ENCODE measurements at places on chromosomes 11 and 22.

- DNase-seq = no peak
These were observed 644.4 kb downstream of the TBC1D22A start for GRCh38 chr22:47406896-47407295.

- peak; percentile 47 for DNase-seq
These were observed 403 bp upstream of the SBF2 start for GRCh38 chr11:10294290-10294953.

DNA sequence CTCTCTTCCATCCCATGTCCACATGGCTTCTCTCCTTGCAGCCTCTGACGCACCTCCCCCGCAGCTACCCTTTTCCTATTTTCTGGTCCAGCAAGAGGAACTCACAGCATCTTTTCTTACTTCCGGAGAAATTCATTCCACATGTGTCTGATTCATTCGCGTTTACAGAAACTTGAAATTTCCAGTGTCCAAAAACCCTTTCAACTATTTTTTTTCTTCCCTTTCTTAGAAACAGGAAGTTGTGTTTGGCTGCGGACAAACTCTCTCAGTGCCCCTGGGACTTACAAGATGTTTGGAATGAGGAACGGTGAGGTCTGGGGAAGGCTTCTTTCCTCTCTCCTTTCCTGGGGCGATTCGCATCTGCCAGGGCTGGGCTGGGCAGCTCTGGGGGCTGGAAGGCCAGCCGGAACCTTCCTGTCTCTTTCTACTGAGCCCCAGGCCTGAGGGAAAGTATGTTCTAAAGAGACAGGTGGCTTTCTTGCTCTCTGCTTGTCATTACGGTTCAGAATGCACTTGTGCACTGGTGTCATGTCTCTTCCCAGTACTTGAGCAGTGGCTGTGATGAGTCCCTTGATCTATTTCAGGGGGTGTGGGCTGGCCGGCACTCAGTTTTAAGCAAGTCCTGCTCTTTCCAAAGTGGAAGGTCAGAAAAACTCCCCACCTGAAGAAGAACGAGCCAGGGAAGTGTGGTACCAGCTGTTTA is 27.5 kb downstream of the ADAMTS8 start:
- DNase-seq = no peak

- DNase-seq = no peak
These were observed 2.6 kb upstream of the CARD18 start for GRCh38 chr11:105142167-105142566.

- DNase-seq = no peak
These were observed 27.7 kb downstream of the MUC2 start for GRCh38 chr11:1102221-1102971.

GRCh38 chr11:9090488-9091043 is 833 bp downstream of the SCUBE2 start:
- no peak for DNase-seq

DNA sequence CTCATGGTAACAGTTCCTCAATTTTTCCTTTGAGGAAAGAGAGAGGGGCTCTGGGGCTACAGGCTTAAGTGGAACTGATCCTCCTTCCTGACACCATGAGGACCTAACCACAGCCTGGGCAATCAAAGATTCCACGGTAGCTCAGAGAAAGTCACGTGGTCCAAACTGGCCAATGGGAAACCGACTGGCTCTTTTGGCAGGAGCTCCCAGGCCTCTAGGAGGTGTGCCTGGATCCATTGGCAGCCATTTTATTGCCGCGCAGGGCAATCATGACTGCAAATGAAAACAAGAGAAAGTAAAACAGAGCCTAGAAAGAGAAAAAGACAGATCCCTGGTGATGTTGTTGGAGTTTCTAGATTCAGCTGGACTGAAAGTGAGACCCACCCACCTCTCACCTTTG is 27.3 kb upstream of the ASPHD2 start:
- no peak for DNase-seq

GRCh38 chr11:60910281-60910687 is 3.7 kb upstream of the TMEM109 start:
- no peak for DNase-seq

GRCh38 chr11:83656796-83657330 is 370.7 kb upstream of the CCDC90B start:
- no peak for DNase-seq

- DNase-seq = no peak
These were observed 66.2 kb downstream of the CCDC81 start for GRCh38 chr11:86440843-86441242.

DNA sequence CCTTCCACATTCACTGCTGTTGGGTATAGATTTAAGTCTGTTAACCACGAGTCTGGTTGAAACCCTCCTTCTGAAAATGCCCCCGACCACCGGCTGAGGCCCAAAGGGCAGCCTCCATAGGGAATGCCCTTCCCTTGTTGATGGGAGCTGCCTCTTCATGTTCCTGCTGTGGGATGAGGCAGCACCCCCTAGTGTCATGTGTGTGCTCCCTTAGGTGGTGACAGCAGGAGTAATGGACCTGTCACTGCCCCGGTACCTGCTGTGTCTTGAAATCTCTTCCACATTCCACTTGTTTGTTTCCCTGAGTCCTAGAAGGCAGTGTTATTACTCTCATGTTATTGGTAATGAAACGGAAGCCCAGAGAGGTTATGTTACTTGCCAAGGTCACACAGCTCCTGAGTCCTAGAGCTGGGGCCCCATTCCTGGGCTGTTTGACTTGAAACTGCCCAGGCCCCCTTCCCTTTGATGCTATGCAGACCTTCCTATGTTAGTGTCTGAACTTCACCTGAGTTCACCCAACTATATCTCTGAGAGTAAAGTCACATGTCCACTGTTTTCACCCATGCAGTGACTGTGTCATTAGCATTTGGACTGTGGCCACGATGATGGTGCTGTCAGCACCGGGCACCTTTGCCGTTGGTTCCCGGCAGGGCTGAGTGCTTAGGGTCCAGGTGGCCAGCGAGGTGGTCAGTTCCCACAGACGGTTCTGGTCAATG is 234.3 kb downstream of the TBC1D22A start:
- no peak for DNase-seq

DNA sequence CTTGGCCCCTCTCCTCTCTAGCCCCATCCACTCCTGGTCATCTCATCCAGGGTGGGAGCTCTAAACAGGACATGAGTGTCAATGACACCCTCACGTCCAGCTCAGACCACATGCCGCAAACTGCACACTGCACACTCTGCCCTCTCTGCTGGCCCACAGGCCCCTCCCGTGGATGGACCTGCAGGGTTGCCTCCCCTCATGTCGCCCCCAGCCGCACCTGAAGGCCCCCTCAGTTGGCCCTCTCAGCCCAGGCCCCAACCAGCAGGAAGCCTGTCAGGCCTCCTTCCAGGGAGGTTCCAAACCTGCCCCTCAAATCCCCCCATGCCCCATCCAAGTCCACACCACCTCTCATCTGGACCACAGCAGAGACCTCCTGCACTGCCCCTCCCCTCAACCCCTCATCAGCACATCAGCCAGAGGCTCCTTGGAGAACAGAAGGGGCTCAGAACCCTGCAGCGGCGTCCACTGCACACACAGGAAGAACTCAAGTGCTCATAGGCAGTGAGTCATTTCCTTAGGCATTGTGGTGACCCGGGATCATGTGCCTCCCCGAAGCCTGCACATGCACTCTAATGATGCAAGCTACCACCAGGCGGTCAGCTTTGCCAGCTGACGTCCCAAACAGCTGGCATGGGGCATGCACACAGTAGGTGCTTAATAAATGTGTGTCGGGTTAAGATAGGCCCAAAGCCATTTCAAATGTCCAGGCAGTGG is 12.9 kb upstream of the CDKN1C start:
- no peak for DNase-seq

DNA sequence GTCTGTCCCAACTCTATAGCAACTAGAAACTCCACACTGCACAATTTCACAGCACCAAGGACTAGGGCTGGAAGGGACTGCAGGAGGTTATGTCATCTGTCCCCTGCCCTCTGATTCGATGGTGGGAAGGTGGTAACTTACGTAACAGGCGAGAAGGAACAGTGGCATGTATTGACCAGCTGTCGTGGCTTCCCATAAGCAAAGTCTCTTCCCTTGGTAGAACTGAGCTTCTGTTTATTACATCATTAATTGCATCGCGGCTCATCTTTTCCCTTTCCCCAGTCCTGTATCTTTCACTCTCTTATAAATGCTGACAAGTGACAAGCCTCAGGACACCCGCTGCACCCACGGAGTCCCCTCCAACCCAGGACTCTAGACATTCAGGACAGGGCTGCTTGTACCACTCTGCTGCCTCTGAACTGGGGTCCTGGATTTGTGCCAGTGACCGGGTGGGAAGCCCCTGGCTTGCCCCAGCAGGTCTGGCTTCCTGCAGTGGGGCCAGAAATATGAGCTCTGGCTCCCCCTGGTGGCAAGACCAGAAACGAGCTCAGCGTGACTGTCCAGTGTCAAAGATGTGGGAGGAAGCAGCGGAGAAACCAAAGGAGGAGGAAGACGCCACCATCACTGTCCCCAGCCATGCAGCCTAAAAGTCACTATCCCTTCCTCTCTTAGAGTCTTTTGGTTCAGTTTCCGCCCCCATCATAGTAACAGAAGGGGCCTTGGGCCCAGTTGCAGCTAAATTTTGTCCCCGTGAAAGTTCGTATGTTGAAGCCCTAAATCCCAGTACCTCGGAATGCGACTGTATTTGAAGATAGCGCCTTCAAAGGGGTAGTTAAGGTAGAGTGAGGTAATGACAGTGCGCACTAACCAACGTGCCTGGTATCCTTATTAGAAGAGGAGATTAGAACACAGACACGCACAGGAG is 84.5 kb downstream of the ISX start:
- DNase-seq = peak; percentile 53

GRCh38 chr11:43404406-43404805 is 45.7 kb downstream of the TTC17 start:
- DNase-seq = no peak

- DNase-seq = no peak
These were observed 27.4 kb downstream of the LIF start for GRCh38 chr22:30219049-30219654.

DNA sequence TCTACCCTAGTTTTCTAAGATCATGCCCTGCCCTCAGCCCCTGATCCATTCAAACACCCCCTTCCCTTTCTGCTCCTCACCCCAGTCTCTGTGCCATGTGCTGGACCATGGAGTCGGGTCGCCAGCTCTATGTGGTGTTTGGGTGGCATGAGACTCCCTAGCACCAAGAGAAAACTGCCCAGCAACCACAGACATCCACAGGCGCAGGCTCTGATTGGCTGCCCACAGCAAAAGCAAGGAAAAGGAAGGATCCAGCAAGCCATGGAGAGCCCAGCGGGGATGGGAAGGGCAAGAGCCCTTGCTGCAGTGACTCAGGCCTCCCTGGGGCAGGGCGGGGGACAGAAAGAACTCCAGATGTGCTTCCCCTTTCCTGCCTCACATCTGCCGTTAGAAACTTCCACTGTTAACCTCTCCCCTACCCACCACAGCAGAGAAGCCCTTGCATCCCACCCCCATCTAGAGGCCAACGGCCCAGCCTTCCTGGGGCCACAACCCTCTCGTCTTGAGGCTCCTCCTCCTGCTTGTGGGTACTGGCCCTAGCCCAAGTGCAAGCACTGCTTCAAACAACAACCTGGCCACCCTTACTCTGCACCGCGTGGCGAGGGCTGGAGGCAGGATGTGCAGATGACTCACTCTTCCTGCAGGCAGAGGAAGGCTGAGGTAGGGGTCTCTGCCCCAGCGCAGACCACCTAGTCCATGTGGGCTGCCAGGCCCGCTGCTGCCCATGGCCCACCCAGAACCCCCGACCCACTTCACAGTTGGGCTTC is 9.7 kb upstream of the AHNAK start:
- no peak for DNase-seq

- no peak for DNase-seq
These were observed 20.9 kb downstream of the NCF4 start for GRCh38 chr22:36881504-36882245.

- DNase-seq = no peak
These were observed 92.6 kb downstream of the PKNOX2 start for GRCh38 chr11:125257190-125257579.

DNA sequence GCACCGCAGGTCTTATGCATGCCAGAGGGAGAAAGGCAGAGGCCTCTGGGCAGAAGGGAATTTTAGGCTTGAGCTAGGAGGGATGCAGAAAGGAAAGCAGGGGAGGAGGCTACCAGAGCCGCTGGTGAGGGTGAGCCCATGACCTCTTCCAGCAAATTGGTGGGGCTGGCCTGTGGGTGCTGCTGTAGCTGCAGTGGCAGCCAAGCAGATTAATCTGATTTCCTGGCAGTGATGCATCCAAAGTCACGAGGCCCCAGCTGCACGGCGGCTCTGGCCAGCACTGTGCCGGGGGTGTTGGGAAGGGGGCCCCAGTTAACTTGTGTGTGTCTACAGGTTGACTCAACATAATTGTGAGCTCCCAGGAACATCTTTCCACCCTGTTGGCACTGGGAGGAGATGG is 41.4 kb upstream of the B3GAT1 start:
- no peak for DNase-seq

- no peak for DNase-seq
These were observed 1.6 kb downstream of the THY1 start for GRCh38 chr11:119421351-119421750.

DNA sequence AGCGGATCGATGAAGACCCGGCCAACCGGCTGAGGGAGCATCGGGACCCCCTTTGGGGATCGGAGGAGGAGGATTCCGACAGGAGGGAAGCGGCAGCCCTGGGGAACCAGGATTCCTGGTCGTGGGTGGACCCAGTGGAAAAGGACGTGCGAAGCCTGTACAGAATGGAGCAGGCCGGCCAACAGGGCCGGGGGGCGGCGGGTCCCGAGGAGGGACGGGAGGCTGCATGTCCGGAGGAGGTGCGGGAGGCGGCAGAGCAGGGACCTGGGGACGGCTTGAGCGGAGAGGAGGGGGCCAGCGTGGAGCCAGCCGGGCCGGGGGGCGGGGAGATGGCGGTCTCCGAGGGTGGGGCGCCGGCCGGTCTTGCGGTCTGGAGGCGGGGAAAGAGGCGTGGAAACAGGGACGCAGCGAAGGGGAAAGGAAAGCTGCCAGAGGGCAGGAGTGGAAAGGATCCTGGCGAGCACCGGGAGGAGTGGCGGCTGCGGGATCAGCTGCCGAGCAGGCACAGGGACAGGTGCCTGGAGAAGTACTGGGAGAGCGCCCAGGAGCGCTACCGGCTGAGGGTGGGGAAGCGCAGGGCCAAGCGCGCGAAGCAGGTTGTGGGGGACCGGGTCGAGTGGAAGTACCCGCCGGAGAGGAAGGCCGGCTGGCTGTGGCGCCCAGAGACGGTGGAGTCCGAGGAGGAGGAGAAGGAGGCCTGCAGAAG is at the start of gene ANO5:
Gene ANO5 (plus strand): TSS at position 444 of the 706 bp plus-strand sequence. CDS start 408 bp downstream, outside the sequence.
- DNase-seq = peak; percentile 71

- no peak for DNase-seq
These were observed at the start of gene TTC36 for GRCh38 chr11:118527109-118527508. TTC36 (plus strand) TSS chr11:118527474; CDS start chr11:118527495, 21 bp downstream.

DNA sequence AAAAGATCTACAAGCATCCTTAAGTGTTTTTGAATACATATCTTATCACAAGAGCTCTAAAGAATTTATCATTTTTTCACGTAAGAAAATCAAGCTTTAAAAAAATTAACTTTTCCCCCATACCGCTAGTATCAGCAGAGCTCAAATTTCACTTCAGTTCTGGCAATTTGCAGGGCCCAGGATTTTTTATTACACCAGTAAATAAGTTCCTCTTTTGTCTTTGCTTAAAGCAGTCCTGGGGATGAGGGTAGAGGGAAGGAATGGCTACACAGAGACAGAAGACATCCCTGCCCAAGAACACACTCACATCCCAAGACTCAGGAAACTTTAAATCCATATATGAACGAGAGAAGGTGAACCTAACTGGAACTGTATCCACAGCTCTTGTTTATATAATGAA is 22.6 kb upstream of the SORL1 start:
- no peak for DNase-seq
